ENCODE measurements at places on chromosomes 1 and 21. TPM values are rescaled to one million over a fixed set of nuclear protein-coding genes. Genes with fewer than 3 reads are reported as not detected.
A peak's percentile ranks its signal among the peaks of the same experiment; 100 is the strongest.

The GPR37L1 gene
- 0.05 TPM for total RNA-seq

- no peak for DNase-seq
Observed at GRCh38 chr1:108097018-108097417, 103.1 kb downstream of the SLC25A24 start.

DNA sequence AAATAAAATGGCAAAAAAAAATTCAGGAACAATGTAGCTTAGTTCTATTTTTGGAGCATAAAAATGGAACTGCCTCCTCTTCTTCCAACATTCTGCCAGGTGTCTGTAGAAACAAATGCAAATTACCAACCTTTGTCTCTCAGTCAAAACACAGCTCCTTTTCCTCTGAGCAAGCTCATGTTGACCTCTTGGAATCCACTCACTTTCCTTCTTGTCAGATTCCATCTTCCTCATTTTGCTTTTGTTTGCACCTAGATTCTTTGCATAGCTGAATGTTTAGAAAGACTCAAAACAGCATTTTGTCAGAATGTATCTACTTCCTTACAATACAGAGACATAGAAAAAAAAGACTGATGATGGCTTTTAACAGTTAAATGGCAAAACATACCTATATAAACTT, 178.2 kb downstream of the ADGRL2 start:
- DNase-seq = no peak

DNA sequence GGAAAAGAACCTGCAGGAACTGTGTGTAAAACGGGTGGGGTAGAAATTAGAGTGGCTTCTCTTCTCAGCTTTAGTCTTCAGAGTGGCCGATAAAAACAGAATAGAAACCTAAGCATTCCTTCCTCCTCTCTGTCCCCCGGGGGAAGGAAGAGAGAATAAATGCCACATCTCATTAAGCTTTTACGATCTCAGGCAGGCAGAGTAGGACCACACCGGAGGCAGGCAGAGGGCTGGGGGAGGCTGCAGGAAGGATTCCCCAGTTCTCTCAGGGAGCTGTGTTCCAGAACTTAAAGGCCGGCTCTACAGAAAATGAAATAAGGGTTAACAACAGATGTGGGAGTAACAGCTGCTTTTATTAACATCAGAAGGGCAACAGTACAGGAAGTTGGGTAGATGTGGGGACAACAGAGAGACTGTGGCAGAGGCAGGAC, 24.5 kb upstream of the MEF2D start:
- no peak for DNase-seq

The OR2M3 gene
- total RNA-seq = not detected

- no peak for DNase-seq
Observed at GRCh38 chr1:15213341-15213821, 33.6 kb upstream of the FHAD1 start.

The TSTD1 gene
- 9.3 TPM for total RNA-seq

- DNase-seq = peak; percentile 96
Observed at GRCh38 chr21:26842974-26843932, 2.0 kb downstream of the ADAMTS1 start.

All from Right ventricle myocardium superior (tissue), 1 donor.